ENCODE measurements at places on chromosomes 16 and 17.
A peak's percentile ranks its signal among the peaks of the same experiment; 100 is the strongest.

DNA sequence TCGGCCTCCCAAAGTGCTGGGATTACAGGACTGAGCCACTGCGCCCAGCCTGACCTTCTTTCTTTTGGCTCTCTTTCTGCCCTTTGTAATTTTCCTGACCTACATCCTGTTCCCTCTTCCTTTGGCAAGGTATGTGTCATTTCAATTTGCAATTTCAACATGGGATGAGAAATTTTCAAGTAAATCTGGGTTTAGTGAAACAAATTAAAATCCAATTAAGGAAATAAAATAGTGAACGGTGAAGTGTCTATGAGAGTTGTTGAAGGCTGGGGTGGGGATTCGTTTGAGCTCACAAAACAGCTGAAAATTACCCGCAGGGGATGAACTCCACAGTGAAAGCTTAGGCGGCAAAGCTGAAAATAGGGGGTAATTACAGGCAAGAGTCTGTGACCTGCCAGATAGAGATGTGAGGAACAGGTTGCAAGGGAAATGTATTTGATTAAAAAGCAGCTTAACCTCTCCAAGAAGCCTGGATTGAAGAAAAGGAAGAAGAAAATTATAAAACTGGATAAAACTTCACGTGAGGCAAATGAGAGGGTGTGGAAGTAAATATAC, 277.7 kb downstream of the UTP18 start:
- DNase-seq: no peak

- DNase-seq: no peak
Measured at GRCh38 chr16:51157698-51158097, 6.6 kb upstream of the SALL1 start.

GRCh38 chr16:23917621-23918020, 81.8 kb downstream of the PRKCB start:
- DNase-seq: no peak

DNA sequence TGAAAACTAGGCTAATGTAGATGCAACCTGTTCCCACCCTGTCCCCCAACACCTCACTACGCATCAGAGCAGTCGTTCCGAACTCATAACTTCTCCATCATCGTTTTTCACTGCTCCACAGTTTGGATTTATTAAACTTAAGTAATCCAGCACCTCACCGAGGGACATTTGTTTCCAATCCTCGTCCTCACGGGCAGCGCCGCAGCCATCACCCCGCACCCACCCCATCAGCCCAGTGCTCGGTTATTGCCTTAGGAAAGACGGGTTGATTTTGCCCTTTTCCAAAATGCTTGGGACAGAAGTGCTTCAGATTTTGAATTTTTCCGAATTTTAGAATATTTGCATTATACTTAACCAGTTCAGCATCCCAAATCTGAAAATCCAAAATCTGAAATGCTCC, 71.0 kb upstream of the DOC2B start:
- DNase-seq: no peak

DNA sequence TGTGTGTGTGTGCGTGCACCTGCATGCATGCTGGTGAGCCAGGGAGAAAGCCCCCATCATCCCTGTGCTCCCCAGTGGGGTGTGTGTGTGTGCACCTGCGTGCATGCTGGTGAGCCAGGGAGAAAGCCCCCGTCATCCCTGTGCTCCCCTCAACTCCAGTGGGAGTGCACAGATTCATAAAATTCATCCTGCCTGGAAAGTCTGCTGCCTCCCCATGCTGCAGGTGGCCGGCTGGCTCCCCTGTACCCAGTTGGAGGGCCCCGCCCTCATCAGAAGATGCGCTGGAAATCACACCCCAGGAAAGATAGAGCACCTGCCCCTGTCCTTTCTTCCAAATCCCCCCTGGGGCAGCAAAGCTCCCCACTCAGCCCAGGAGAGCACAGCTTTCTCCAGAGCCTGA, 84.8 kb upstream of the DOC2B start:
- DNase-seq: no peak

- DNase-seq: no peak
Measured at GRCh38 chr16:20899071-20899470, 1.1 kb downstream of the DCUN1D3 start.

DNA sequence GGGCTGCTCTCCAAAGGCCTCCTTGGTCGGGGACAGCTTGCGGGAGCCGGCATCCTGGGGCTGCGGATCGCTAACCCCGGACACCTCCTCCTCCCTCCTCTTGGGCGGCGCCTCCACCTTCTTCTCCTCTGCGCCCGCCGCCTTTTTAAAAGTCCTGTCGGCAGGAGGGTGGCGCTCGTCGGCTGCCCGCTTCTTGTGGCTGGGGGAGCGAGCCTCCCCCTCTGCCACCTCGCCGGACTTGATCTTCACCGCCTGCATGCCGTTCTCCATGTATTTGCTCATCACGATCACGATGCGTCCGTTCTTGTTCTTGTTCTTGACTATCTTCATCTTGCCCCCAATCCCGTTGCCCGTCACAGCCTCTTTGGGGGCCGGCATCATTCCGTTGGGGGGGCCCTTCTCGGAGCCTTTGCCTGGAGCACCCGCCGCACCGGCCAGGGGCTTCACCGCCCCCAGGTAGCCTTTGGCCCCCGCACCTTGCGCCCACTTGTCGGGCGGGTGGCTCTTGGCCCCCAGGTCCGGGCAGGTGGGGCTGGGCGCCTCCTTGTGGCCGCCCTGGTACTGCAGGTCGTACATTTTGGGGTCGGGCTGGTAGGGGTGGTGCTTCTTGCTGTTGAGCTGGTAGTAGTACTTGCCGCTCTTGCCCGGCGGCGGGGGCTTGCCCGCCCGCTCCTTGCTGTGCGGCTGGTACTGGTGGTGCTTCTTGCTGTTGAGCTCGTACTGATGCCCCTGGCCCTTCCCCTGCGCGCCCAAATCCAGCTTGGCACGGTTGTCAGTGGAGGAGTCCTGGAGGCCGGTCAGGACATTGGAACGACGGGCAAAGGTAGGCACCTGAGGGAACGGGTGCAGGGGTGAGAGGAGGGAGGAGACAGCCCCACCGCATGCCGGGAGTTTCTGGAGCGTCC, 4.4 kb downstream of the CBX4 start:
- DNase-seq: no peak

DNA sequence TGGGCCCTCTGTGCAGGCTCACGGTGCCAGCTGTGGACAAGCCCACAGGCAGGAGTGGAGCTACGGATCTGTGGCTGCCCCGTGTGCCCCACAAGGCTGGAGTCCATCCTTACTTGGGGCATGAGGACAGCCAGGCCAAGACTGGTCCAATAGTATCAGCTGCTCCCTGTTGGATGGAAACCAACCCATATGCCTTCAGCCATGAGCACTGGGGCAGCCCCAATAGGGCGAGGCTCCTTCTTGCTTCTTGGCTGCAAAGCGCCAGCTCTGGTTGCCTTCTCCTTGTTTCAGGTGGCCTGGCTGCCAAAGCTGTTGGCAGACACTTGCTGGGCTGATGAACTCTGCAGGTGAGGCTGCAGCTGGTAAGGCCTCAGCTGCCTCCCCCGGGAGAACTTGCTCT, 188.0 kb downstream of the ENGASE start:
- no peak for DNase-seq

DNA sequence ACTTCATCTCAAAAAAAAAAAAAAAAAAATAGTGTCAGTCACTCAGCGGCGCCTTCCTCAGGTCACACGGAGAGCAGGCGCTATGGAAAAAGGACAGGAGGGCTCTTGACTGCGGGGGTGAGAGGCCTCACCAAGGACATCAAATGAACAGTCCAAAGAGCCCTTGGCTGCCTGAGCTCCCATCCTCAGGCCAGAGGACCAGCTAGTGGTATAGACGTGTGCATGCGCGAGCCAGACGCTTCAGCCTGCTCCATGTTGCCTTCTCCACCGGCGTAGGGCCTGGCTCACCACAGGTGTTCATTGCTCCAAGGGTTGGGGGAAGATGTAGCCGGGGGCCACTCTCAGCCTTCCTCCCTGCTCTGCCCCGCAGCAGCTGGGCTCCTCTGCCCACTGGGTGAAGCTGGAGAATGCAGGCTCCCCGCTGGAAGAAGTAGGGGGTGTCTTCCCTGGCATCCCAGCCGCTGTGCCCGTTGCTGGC, 65.8 kb upstream of the PLCG2 start:
- DNase-seq: no peak

DNA sequence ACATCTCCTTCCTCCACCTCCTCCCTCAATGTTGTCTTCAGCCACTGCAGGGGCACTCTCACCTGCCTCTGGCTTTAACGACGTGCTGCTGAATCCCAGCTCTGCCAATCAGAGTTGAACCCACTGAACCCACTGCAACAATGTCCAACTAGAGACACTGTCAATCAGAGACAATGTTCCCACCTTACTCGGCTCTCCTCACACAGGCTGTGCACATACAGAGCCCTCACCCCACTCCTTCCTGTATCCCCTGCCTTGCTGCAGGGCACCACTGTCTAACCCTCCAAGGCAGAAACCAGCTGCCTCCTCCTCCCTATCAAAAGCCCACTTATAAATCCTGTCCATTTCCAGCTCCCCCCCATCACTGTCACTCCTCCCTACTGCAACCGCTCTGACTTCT, 58.7 kb downstream of the ANKRD11 start:
- DNase-seq: no peak

- peak; percentile 84 for DNase-seq
Measured at GRCh38 chr17:29579866-29580771, 9.3 kb downstream of the GIT1 start.

GRCh38 chr16:50611332-50611934, 63.2 kb downstream of the NKD1 start:
- no peak for DNase-seq

DNA sequence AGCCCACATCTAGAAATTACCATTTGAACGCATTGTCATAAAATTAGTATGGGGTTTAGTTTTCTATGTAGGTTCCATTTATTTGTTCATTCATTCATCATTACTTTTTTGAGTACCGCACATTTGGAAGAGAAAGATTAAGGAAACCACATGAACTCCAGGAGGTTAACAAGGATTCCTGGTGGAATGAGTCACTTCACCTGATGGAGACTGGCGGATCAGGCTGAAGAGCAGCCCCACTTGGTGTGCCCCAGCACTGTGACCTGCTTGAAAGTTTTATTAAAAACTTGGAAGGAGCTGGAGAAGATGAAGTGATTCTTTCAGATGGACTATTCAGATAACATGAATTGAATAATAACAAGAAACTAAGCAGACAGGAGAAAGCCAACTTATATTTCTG, 293.6 kb upstream of the CDH11 start:
- no peak for DNase-seq

DNA sequence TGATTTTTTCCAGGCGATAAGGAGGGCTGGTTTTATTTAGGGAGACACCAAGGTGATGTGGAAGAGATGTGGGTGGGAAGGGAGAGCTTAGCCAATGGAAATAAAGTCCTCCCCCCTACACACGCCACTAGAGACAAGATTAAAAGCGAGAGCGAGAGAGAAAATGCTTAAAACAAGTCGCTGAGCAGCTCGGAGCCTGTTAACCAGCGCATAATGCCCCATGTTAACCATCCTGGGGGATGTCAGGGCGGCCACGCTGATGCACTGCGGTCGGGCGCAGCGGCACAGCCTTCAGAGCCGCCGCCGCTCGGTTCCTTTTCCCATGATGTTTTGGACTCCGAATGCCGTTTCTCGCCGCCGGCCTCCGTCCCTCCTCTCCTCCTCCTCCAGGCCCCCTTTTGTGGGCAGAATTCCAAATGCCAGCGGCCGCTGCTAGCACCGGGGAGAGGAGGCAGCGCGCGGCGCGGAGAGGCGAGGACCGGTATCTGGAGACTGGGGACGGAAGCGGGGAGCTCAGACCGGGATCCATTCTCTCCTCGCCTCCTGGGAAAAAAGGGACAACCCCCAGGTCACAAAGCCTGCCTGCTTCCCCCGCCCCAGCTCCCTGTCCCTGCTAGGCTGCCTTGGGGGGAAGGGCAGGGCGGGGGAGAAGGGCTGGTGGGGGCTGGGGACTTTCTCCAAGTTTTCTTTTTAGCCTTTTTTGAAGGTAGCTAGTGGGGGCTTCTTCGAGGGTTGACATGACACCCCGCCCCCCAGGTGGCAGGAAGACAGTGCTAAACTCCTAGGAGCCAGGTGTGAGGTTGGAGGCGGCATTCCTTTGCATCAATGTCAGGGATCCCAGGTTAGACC, 98.1 kb upstream of the CCL2 start:
- DNase-seq: no peak

GRCh38 chr16:70428178-70428998, 10.5 kb downstream of the ST3GAL2 start:
- peak; percentile 38 for DNase-seq

- no peak for DNase-seq
Measured at GRCh38 chr17:30921544-30922196, at the start of gene ADAP2. Gene ADAP2, plus strand, starts transcription at chr17:30921945. Its CDS starts 70 bp downstream, at chr17:30922015.

GRCh38 chr16:19872935-19873334, 11.7 kb downstream of the GPRC5B start:
- no peak for DNase-seq

- DNase-seq: no peak
Measured at GRCh38 chr16:1743376-1744337, 27.7 kb downstream of the NME3 start.

- no peak for DNase-seq
Measured at GRCh38 chr17:59845595-59846393, 46.9 kb downstream of the TUBD1 start.

DNA sequence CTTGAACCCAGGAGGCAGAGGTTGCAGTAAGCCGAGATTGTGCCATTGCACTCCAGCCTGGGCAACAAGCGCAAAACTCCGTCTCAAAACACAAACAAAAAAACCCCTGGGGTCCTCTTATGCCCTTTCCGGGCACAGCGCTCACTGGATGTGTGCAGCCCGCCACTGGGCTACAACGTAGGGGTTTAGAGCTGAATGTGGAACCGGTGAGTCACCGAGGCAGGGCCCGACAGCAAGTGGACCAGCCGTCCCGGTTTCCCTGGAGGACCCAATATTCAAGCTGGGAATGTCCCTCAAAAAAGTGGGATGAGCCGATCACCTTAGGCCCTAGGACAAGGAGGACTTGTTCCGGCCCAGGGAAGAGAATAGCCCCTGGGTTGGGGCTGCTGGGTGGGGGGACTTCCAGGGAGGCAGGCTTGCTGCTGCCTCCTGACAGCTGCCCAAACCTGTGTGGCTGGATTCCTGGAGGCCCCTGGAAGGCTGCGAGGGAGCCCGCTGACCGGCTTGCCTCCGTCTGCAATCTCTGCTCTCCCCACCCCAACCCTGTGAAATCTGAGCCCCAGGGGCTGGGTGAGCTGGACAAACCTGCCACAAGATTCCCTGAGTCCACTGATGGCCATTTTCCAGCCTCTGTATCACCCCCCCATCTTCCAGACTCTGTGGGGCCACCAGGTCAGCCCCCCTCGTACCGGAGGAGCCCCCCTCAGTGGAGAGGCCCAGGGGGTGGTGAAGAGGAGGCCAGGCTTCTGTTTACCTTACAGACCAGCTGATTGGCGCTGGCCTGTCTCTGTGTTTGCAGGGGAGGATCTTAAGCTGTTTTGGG, 2.9 kb upstream of the CLDN9 start:
- DNase-seq: no peak

DNA sequence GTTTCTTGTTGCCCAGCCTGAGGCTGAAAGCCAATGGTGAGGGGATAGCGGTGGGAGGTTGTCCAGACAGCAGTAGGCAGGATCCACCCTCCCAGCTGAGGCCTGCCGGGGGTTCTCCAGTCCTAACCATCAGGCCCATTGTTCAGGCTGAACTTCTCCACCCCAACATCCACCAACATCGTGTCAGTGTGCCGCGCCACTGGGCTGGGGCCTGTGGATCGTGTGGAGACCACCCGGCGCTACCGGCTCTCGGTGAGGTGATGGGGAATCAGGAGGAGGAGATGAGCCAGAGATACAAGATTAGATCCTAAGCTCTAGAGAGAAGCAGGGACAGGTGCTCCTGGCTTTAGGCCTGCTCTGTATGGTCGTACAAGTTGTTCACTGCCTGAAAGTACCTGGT, 5.8 kb downstream of the PFAS start:
- DNase-seq: no peak

Data from CD4-positive, alpha-beta T cell (primary cell).